ENCODE measurements at places on chromosomes 16 and 17.
A peak's percentile ranks its signal among the peaks of the same experiment; 100 is the strongest.

DNA sequence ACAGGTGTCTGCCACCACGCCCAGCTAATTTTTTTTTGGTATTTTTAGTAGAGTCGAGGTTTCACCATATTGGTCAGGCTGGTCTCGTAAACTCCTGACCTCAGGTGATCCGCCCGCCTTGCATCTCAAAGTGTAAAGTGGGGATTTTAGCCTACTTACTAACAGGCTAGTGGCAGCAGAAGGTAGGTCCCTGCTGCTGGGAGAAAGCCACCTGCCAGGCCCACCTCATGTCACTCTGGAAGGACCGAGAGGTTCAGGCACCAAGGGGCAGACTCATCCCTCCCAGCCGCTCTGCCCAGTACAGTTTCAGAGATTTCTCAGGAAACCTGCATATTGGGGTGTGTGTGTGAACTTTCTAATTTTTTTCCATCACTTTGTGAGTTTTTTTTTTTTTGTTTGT, 2.1 kb upstream of the RCVRN start:
- no peak for DNase-seq
- H3K27ac ChIP-seq: no peak overlapping the region
- H3K27me3 ChIP-seq: no peaks in the 10 kb centered on the region
- no peak overlapping the region for H3K4me3 ChIP-seq

GRCh38 chr16:61366006-61366405, 670.2 kb downstream of the CDH8 start:
- H3K36me3 ChIP-seq: no peaks in the 10 kb centered on the region
- DNase-seq: no peak
- H3K4me3 ChIP-seq: no peak overlapping the region

GRCh38 chr17:56866496-56866895, 32.5 kb downstream of the DGKE start:
- H3K27me3 ChIP-seq: no peaks in the 10 kb centered on the region
- no peaks in the 10 kb centered on the region for H3K36me3 ChIP-seq
- no peak overlapping the region for H3K27ac ChIP-seq
- DNase-seq: no peak
- no peaks in the 10 kb centered on the region for H3K4me1 ChIP-seq

- H3K4me1 ChIP-seq: no peaks in the 10 kb centered on the region
- no peaks in the 10 kb centered on the region for H3K27me3 ChIP-seq
Observed at GRCh38 chr17:76599694-76600460, 14.2 kb upstream of the ST6GALNAC2 start.

GRCh38 chr16:84547546-84548061, 43.1 kb upstream of the MEAK7 start:
- no peaks in the 10 kb centered on the region for H3K27me3 ChIP-seq
- H3K36me3 ChIP-seq: no peaks in the 10 kb centered on the region

- peaks cover 10% of the 10 kb centered on the region for H3K36me3 ChIP-seq
- no peak overlapping the region for H3K4me3 ChIP-seq
- DNase-seq: no peak
- H3K27me3 ChIP-seq: no peaks in the 10 kb centered on the region
Observed at GRCh38 chr17:82402865-82403264, 15.3 kb upstream of the HEXD start.

DNA sequence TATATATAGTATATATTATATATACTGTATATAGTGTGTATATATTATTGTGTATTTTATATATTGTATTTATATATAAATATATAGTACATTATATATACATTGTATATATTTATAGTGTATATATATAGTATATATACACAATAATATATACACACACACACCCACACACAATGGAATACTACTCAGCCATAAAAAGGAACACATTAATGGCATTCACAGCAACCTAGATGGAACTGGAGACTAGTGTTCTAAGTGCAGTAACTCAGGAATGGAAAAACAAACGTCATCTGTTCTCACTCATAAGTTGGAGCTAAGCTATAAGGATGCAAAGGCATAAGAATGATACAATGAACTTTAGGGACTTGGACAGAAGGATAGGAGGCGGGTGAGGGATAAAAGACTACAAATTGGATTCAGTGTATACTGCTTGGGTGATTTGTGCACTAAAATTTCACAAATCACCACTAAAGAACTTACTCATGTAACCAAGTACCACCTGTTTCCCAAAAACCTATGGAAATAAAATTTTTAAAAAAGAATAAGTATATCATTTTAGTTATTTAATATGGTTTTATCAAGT, 201.9 kb upstream of the CDH11 start:
- no peaks in the 10 kb centered on the region for H3K4me1 ChIP-seq
- no peak for DNase-seq
- no peaks in the 10 kb centered on the region for H3K27me3 ChIP-seq
- no peak overlapping the region for H3K4me3 ChIP-seq

GRCh38 chr17:45667591-45668171, 116.4 kb upstream of the CRHR1 start:
- H3K27me3 ChIP-seq: no peaks in the 10 kb centered on the region
- no peak for DNase-seq
- no peak overlapping the region for H3K27ac ChIP-seq
- no peaks in the 10 kb centered on the region for H3K36me3 ChIP-seq
- H3K4me1 ChIP-seq: no peaks in the 10 kb centered on the region

DNA sequence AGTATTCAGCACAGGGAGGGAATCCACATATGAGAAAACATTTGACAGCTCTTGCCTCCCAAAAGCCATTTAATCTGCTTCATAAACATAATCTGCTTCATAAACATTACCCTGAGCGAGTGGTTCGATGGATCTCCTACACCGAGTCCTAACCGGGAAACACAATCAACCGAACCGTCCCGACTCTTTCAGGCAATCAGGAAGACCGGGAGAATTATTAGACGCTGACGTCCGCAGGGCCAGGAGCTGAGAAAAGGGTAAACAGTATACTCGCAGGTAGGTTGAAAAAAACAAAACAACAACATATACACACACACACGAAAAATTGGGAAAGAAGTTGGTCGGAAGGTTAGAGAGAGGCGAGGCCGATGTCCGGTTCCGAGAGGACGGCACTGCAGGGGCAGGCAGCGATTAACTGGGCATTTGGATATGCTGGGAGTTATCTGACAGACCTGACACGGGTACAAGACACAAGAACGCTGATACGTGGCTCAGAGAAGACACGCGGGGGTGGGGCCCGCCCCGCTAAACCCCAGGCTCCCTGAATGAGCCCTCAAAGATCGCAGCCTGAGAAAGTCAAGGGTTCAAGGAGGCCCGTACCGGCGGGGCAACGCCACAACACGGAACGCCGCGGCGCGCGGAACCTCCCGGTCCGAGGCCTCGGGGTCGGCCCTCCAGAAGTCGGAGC, 585 bp downstream of the AP1G1 start:
- no peaks in the 10 kb centered on the region for H3K27me3 ChIP-seq
- H3K4me3 ChIP-seq: peak overlapping the region; percentile 92
- no peaks in the 10 kb centered on the region for H3K4me1 ChIP-seq

DNA sequence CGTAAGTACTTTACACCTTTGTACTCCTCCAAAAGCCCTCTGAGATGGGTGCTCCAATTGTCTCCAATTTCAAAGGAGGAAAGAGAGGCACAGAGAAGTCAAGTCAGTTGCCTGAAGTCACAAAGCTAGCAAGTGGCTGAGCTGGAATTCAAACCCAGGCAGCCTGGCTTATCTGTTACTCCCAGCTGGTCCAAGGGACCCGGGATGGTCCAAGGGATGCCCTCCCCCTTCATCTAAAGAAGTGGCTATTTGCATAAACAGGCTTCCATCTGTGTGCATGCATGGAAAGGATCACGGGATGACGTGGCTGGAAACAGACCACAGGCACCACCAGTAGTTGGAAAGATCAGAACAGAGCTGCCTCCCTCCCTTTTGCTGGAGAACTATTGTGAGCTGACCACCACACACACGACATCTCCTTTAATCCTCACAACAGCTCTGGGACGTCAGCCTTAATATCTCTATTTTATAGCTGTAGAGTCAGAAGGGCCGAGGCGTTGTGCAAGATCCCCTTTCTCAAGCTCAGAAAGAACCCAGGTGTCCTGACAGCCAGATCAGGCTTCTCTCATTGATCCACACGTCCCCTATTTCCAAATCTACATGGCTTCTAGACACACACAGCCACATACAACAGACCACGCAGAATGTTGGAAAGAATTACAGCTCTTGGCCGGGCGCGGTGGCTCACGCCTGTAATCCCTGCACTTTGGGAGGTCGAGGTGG, 10.9 kb upstream of the COL1A1 start:
- no peak for DNase-seq
- no peak overlapping the region for H3K4me3 ChIP-seq
- no peaks in the 10 kb centered on the region for H3K36me3 ChIP-seq
- no peak overlapping the region for H3K27ac ChIP-seq
- peaks cover 34% of the 10 kb centered on the region for H3K4me1 ChIP-seq

DNA sequence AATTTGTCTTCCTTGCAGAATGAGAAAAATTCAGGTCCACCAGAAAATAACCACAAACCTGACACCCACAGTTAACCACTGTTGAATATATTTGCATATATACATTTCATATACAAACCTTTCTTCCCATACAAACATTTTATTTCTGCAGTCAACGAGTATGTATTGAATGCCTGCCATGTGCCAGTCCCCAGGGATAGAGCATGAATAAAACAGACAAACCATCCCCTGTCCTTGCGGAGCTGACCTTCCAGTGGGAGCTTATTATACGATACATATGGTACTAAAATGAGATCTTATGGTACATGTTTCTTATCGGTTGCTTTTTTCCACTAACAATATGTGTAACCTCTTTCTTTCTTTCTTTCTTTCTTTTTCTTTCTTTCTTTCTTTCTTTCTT, 116.7 kb downstream of the PITPNC1 start:
- no peaks in the 10 kb centered on the region for H3K27me3 ChIP-seq
- no peak for DNase-seq
- H3K4me3 ChIP-seq: no peak overlapping the region
- H3K27ac ChIP-seq: no peak overlapping the region
- no peaks in the 10 kb centered on the region for H3K36me3 ChIP-seq

DNA sequence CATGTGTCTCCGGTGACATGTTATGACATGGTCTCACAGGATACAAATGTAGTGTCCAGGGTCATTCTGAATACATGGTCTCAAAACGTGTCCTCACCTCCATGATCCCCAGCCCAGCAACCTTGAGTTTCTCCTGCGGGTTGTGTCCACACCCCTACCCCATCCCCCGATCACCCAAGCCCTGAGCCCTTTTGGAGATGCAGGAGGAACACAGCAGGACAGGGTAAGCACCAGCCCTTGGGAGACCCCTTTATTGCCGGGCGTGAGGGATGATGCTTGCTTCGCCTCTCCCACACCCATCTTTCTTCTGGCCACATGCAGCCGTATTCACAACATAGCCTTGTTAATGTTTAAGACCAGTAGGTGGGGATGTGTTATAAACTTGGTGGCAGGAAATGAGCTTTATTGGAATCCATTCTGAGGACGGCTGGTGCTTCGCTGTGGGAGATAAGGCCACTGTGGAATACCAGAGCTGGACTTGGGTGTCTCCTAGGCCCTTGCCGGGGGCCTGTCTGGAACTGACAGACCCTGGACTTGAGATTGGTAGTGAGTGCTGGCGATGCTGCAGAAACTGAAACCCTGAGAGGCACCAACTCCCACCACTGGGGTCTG, 5.5 kb downstream of the TMEM132E start:
- peaks cover 73% of the 10 kb centered on the region for H3K27me3 ChIP-seq
- no peak overlapping the region for H3K27ac ChIP-seq
- H3K4me1 ChIP-seq: peaks cover 4% of the 10 kb centered on the region
- no peaks in the 10 kb centered on the region for H3K36me3 ChIP-seq

GRCh38 chr16:24163935-24164334, 92.2 kb upstream of the CACNG3 start:
- no peak overlapping the region for H3K4me3 ChIP-seq
- peaks cover 2% of the 10 kb centered on the region for H3K4me1 ChIP-seq
- H3K27me3 ChIP-seq: no peaks in the 10 kb centered on the region
- H3K27ac ChIP-seq: no peak overlapping the region

- no peaks in the 10 kb centered on the region for H3K27me3 ChIP-seq
- H3K4me1 ChIP-seq: no peaks in the 10 kb centered on the region
- no peak for DNase-seq
- H3K4me3 ChIP-seq: no peak overlapping the region
- no peak overlapping the region for H3K27ac ChIP-seq
Observed at GRCh38 chr16:88287219-88287618, 95.5 kb upstream of the ZNF469 start.

DNA sequence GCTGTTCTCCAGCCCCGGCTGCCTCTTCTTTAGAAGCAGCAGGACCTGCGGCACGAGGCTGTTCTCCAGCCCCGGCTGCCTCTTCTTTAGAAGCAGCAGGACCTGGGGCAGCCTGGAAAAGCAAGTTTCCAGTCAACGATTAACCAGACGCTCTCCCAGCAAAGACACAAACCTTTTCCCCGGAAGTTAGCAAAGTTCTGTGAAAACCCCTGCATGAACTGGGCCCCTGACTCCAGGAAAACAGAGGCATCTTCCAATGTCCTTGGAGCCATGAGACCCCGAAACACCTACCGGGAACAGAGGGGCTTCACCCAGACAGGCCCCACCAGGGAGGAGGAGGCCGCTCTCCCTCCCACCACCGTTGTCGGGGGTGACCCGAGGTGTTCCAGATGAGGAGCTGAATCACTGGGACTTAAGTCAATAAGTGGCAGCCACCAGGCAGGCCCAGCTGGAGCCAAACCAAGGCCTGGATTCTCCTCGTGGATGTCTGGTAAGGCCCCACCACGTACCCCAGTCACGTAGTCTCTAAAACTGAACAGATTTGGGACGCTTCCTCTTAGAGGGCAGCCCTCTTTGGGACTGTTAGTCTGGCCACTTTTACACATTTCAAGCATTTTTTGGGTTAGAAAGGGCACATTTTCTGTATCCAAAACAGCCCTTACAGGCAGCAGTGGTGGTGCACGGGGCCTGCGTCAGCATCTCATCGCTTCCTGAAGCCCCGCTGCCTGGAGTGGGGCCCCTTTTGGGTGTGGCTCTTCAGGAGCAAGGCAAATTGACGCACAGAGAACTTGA, at the start of gene RPH3AL:
Gene RPH3AL (minus strand): TSS at position 387 of the 792 bp plus-strand sequence. CDS start 25,264 bp downstream, outside the sequence.
- H3K36me3 ChIP-seq: no peaks in the 10 kb centered on the region
- 0 out of 2 replicates have a peak, but pooled peaks cover 2% of the 10 kb centered on the region for H3K4me1 ChIP-seq
- no peaks in the 10 kb centered on the region for H3K27me3 ChIP-seq
- H3K27ac ChIP-seq: no peak within 1 kb of the TSS
- no peak for DNase-seq

DNA sequence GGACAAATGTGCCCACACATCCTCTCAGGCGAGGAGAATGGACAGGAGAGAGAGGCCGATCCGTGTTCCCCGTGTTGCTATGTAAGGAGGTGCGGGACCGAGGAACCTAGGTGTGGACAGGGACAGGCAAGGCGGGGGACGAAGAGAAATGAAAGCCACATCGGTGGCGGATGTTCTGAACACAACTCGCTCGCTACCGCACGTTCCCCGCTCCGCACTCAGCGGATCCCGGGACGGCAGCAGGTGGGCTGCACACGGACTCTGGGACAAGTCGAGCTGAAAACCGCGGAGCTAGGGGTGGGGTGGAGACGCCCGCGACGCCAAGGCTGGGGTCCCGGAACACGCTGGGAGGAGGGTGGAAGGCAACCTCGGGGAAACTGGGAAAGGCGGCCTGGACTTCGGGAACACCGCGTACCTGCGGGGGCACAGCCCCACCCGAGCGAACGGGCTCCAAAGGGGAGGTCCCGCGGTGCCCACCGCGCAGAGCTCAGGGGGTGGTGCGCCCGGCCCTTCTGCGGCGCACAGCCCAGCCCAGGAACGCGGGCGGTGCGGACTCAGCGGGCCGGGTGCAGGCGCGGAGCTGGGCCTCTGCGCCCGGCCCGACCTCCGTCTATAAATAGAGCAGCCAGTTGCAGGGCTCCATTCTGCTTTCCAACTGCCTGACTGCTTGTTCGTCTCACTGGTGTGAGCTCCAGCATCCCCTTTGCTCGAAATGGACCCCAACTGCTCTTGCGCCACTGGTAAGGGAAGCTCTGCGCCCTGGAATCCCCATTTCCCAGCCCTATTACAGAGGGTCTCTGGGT, at the start of gene MT1E:
Gene MT1E (plus strand): TSS at position 642 of the 803 bp plus-strand sequence. CDS start 71 bp downstream, at position 713.
- no peak for DNase-seq
- no peaks in the 10 kb centered on the region for H3K36me3 ChIP-seq
- H3K4me3 ChIP-seq: peak within 1 kb of the TSS; percentile 19
- H3K4me1 ChIP-seq: peaks cover 3% of the 10 kb centered on the region

Data from iPS DF 6.9 (cell line).